Activated CD4-positive, alpha-beta memory T cell treated with anti-CD3 and anti-CD28 coated beads for 36 hours (primary cell): ENCODE measurements at places on chromosomes 1 and 21. TPM values are rescaled to one million over a fixed set of nuclear protein-coding genes. Genes with fewer than 3 reads are reported as not detected.
A peak's percentile ranks its signal among the peaks of the same experiment; 100 is the strongest.

DNA sequence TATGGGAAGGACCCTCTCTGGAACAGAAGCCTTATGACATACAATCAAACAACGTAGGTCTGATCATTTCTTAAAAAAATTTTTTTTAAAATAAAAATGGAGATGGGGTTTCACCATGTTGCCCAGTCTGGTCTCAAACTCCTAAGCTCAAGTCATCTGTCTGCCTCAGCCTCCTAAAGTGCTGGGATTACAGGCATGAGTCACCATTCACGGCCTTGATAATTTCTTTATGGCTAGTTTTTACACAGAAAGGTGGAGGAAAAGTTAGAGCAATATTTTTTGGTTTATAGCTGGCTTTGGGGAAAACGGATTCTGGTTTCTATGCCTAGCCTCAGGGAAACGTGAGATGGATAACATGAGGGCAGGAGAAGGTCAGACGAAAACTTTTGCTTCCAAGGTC lies 70.0 kb upstream of the B3GALT5 start:
- peaks cover 10% of the 10 kb centered on the region for H3K27me3 ChIP-seq
- H3K4me3 ChIP-seq = no peak overlapping the region
- no peaks in the 10 kb centered on the region for H3K36me3 ChIP-seq
- H3K27ac ChIP-seq = no peak overlapping the region

- no peak overlapping the region for H3K27ac ChIP-seq
- H3K4me1 ChIP-seq = no peaks in the 10 kb centered on the region
- H3K27me3 ChIP-seq = no peaks in the 10 kb centered on the region
- no peak overlapping the region for H3K4me3 ChIP-seq
- H3K36me3 ChIP-seq = no peaks in the 10 kb centered on the region
- DNase-seq = no peak
Observed at GRCh38 chr1:45448357-45448756, 42.6 kb downstream of the TESK2 start.

DNA sequence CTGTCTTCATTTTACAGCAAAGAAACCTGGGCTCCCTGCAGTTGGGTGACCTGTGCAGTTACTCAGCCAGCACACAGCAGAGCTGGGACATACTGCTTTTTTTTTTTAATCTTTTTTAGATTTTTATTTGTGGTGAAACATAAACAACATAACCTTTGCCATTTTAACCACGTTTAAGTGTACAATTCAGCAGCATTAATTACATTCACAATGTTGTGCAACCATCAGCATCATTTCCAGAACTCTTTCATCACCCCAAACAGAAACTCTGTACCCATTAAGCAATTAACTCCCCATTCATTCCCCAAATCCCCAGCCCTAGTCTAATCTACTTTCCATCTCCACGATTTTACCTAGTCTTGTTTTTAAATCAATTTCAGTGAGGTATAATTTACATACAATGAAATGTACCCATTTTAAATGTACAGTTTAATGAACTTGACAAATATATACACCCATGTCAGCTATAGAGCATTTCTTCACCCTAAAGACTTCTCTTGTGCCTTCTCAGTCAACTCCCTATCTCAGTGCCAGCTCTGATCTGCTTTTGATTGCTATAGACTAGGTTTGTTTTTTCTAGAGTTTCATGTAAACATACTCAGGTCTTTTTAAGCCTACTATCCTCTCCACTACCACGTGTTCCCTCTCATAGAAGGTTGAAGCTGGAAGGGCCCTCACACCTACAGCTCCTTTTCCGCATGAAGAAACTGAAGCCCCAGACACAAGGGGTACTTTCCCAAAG lies 37.8 kb upstream of the C8B start:
- H3K36me3 ChIP-seq = no peaks in the 10 kb centered on the region
- no peaks in the 10 kb centered on the region for H3K4me1 ChIP-seq
- H3K4me3 ChIP-seq = no peak overlapping the region
- no peaks in the 10 kb centered on the region for H3K27me3 ChIP-seq
- H3K27ac ChIP-seq = no peak overlapping the region

- H3K4me3 ChIP-seq = no peak overlapping the region
- H3K27me3 ChIP-seq = no peaks in the 10 kb centered on the region
- peak; percentile 9 for DNase-seq
- no peak overlapping the region for H3K27ac ChIP-seq
Observed at GRCh38 chr1:17759114-17759513, 4.0 kb downstream of the ACTL8 start.

- H3K4me3 ChIP-seq = no peak overlapping the region
- no peak for DNase-seq
- peaks cover 5% of the 10 kb centered on the region for H3K27me3 ChIP-seq
- H3K27ac ChIP-seq = no peak overlapping the region
- no peaks in the 10 kb centered on the region for H3K4me1 ChIP-seq
Observed at GRCh38 chr1:212578041-212578440, 30.5 kb upstream of the ATF3 start.

Gene GJB4
- not detected for total RNA-seq

GRCh38 chr1:154272999-154273563 lies 652 bp downstream of the HAX1 start:
- H3K27me3 ChIP-seq = no peaks in the 10 kb centered on the region
- peak overlapping the region; percentile 99 for H3K27ac ChIP-seq
- H3K4me1 ChIP-seq = peaks cover 34% of the 10 kb centered on the region
- peaks cover 42% of the 10 kb centered on the region for H3K36me3 ChIP-seq

Gene PRAMEF14
- not detected for total RNA-seq

DNA sequence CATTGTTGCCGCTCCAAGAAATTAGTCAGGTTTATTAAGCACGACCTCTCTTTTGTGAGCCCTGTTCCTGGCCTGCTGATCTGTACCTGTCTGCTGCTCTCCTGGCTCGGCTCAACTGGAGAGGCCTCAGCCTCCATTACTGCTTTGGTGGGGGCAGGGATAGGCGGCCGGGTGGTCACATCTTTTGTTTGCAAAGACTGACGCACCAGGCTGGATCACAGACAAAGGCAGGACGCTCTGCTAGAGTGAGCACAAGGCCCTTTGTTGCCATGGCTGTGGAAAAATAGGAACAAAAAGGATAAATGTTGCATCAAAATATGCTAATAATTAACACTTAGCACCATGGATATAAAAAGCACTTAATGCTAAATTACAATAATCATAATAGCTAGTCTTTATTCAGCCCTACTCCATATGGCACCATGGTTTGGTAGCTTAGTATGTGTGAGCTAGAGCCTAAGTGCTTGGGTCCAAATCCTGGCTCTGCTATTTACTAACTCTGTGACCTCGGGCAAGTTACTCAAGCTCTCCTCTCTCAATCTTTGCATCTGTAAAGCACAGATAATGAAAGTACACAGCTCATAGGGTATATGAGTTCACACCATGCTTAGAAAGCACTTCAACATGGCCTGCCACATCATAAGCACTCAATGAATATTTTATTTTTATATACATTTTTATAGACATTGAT lies 28.9 kb upstream of the HPDL start:
- peaks cover 2% of the 10 kb centered on the region for H3K4me1 ChIP-seq
- H3K27me3 ChIP-seq = no peaks in the 10 kb centered on the region
- H3K27ac ChIP-seq = no peak overlapping the region
- H3K4me3 ChIP-seq = no peak overlapping the region
- DNase-seq = no peak

Gene NT5C1A
- total RNA-seq = not detected
